ENCODE measurements at places on chromosomes 11 and 22.

GRCh38 chr22:19463491-19464469 lies 15.2 kb downstream of the UFD1 start:
- DNase-seq = no peak

GRCh38 chr11:94751786-94752185 lies 16.4 kb upstream of the AMOTL1 start:
- no peak for DNase-seq

- no peak for DNase-seq
Measured at GRCh38 chr11:125784678-125785077, 3.2 kb upstream of the PATE3 start.

- DNase-seq = peak; percentile 54
Measured at GRCh38 chr22:46798366-46799350, 36.2 kb downstream of the TBC1D22A start.

DNA sequence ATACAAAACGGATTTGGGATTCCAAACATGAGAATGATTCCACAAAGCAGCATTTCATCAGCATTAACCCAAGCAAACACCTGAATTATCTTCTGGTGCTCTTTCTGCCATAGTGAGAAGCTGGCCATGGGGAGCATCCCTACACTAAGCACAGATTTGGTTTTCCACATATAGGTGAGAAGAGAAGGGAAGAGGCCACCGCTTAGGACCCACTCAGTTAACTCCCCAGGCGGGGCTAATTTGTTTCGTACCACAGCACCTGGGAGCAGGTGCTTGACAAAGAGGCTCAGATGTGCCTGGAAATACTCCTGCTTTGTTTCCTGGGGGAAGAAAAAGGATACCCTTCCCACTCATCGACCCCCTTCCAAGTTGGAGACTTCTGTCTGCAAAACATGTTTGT lies 64.2 kb downstream of the RAB30 start:
- DNase-seq = no peak

- no peak for DNase-seq
Measured at GRCh38 chr11:64297699-64298358, 2.3 kb upstream of the CATSPERZ start.

DNA sequence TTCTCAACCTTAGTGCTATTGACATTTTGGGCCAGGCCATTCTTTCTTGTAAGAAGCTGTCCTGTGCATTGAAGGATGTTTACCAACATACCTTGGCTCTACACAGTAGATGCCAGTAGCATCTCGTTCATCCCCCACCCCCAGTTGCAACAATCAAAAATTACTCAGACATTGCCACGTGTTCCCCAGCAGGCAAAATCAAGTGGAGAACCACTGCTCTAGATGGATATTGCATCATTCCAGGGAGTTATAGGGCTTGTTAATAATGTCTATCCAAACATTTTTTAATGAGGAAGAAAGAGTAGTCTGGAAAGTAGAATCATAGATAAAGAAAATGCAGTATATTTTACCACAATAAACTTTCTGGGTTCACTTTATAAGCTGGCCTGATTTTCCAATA lies 64.1 kb downstream of the PRMT3 start:
- DNase-seq = no peak

DNA sequence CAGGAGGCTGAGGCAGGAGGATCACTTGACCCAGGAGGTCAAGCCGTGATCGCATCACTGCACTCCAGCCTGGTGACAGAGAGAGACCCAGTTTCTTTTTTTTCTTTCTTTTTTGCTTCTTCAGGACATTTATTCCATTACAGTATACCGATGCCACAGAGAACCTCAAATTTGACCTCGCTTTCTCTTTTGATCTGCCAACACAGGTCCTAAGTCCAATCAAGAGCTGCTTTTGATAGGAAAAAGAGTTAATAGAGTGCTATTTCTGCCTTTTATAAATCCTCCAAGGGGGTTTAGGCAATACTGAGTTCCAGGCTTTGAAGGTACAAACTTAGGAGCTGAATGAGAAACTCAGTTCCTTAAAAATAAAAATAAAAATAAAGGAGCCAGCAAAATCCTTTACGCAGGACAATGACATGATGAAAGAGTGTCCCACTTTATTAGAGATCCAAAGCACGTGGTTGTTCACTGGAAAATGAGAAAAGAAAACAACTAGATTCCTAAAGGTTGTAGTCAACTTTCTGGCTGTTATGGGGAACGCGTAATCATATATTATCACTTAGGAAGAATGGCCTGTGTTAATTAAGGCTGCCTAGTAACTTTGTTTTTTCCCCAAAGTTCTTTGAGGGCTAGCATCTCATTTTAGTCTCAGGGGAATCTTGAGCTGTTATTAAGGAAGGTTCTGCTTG lies 27.2 kb downstream of the FADD start:
- no peak for DNase-seq

DNA sequence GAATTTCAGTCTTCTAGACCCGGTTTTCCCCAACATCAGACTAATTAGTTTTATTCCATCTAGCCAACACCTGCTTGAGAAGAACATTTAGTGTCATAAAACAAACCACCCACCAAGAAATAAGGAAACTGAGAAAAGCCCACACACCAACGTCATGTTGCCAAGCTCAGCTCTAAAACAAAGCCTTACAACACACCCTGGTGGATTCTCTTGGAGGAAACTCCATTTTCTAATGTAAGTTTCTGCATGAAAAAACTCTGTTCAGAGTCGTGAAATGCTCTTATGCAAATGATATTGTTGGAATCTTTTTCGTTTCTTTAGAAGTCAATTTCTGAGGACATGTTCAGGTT lies 105.0 kb upstream of the RAG2 start:
- DNase-seq = no peak

DNA sequence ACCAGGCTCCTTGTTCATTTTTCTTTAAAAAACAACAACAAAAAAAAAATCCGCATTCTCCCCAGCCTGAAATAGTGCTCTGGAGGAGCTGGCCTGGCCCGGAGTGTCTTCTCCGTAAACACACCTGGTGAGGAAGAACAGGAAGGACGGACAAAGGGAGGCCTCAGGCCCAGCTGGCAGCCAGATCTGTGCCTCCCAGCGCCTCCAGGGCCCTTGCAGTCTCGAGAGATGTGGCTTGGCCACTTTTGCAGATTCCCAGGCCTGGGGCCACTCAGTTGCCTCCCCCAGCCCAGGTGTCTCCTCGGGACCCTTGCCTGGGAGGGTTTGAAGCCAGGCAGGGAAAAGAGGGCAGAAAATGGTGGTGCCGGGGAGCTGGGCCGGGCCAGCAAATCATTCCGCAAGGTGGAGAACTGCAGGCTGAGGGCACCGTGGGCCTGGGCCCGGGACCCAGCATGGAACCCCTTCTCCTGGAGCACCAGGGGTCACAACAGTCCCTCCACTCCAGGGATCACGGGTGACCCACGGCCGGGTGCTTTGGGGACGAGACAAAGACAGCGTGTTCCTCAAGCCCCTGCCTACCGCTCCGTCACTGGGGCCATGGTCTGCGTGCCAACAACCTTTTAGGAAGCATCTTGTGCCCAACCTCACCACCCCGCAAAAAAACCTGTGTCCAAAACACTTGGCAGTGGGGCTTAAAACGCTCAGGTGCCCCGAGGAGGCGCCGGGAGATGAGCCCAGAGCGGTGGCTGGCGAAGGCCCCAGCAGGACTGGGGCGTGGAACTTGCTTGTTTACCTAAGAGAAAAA lies 67.1 kb upstream of the WNT7B start:
- DNase-seq = no peak

DNA sequence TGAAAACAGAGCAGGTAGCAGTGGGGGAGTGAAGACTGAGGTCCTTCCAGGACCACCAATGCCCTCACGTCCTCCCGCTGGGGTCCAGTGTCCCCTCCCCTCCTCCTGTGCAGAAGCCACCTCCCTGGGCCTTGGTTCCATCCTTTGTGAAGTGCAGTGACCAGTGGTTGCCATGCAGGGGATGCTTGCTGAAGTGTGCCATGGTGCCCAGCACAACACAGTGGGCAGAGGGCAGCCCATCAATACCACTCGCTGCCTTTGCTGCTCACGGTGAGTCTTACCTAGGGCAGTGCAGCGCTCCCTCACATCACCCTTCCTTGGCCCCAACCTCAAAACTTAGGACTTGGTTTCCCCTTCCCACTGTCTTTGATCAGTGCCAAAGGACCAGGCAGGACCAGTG lies 12.9 kb downstream of the MYEOV start:
- no peak for DNase-seq

- no peak for DNase-seq
Measured at GRCh38 chr11:107898270-107898669, 30.0 kb upstream of the RAB39A start.

DNA sequence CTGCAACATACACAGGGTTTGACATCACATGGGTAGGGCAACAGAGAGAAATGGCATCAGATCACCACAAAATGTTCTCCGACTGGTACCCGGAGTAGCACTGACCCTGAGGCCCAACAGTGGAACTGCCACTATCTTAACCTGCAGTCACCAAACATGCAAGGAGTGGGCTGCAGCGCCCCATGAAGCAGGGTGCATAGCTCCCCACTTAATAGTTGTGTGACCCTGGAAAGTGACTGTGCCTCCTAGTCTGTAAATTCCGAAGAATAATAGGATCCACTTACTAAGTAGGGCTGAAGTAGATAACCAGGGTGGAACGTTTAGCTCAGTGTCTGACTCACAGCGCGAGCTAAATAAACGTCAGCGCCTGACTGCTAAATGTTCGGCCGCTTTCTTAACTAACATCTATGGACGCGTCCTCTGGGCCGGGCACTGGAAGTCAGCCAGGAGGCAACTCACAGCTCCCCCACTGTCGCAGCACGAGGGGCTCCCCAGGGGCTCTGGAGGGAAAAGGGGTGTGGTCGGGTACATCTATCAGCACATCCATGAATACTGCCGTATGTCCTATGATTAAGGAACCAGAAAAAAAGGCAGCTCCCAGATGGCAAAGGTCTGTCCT lies 777 bp downstream of the LTO1 start:
- no peak for DNase-seq

GRCh38 chr11:99275521-99275920 lies 254.8 kb downstream of the CNTN5 start:
- no peak for DNase-seq

GRCh38 chr22:22038178-22038880 lies 55.7 kb upstream of the TOP3B start:
- no peak for DNase-seq

- no peak for DNase-seq
Measured at GRCh38 chr11:34754171-34754823, 133.4 kb downstream of the EHF start.

DNA sequence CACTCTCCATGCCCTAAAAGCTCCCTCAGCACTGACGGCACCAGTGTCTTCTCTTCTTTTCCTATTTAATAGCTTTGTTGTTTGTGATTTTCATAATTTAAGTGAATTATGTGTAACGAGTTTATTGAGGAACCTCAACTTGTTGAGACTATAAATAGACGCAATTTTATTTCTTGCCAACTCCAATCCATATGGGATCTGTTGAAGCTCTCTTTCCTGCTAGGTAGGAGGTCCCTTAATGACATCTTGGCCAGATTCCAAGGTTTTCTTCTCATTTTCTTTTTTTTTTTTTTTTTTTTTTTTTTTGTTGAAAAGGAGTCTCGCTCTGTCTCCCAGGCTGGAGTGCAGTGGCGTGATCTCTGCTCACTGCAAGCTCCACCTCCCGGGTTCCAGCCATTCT lies 14.2 kb downstream of the RTL6 start:
- no peak for DNase-seq

DNA sequence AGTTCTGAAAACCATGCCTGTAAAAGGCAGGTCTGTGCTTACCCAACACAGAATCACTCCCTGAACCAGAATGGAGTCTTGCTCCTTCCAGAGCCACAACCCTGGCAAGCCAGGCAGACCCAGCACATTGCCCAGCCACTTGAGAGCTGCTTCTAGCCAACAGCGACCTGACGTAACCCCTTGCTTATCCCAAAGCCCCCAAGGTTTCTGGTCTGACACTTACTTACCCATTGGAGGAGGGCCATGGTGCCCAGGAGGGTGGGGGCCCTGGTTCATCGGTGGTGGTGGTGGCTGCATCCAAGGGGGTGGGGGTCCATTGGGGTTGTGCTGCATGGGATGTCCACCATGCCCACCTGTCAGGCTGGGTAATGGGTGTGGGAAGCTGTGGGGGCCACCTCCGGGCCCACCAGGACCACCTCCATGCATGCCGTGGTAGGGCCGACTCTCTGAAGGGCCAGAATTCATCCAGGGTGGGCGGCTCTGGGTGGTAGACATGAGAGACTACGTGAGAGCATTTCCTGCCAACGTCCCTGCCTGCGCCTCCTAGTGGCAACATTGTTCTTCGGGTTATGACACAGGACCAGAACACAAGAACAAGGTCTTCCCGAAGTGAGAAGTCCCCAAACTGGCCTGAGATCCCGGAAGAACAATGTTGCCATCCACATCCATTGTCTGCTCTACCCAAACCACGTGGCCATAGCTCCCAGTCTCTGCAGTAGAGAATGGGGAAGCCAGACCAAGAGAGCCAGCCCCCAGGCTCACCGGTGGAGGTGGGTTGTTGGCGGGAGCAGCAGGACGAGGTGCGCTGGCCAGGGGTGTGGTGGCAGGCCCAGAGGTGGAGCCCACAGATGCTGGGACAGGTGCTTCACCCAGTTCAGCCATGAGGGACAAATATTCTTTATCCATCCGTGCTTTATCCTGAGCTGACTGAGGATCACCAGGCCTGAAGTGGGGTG lies 7.8 kb upstream of the PYGM start:
- no peak for DNase-seq

DNA sequence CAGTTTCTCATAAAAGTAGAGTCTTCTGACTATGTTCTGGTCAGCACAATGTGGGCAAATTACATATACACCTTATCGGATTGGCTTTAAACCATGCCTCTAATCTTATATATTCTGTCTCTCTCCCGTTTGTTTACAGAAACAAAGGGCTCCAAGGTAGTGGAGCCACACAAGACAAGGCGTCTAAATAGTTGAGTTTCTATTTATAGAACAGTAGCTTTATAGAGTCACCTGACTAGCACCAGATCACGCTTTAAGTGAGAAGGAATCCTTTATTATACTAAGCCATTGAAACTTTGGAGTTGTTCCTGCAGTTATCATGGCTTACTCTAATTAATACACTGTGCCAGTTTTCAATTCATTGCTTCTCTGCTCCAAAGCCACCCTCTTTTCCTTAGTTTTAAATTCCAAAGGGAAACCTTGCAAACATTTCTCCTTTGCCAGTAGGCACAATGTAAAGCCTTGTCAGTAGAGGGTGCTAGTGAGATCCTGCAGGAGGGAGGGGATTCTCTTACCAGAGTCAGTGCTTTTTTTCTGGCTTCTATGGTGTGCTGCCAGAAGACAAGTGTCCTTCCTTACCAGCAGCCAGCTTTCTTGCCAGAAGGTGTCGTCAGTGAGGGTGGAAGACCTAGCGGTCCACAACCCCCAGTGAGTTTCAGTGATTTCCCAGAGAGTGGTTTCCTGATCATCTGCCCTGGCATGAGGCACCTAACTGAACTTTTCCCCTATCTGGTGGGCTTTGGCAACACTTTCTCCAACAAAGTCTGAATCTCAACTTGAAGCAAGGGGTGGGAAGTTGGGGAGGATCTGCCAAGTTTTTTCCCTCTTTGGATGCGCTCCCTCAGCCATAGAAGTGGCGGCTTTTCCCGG lies 71.7 kb downstream of the RAB38 start:
- no peak for DNase-seq

DNA sequence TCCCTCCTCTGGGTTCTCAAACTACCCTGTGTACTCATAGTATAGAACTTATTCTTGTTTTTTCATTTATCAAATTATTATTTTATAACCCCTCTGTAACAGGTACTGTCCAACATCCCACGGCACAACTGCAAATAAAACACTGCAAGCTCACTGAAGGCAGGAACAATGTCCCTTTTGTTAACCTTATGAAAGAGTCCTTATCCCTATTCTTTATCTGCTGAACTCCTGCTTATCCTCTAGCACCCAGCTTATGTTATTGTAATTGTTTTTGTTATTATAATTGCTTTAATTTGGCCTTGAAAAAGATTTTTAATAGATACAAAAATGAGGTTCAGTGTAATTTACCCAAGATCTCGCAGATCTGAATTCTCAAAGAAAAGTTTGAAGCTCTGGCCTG lies 130.4 kb downstream of the MSANTD4 start:
- DNase-seq = no peak

GRCh38 chr11:60834742-60835533 lies 7.0 kb upstream of the CCDC86 start:
- DNase-seq = no peak

Measured in stimulated activated CD4-positive, alpha-beta T cell treated with anti-CD3 and anti-CD28 coated beads, Interleukin-1b, Interleukin-23, amount 100 ng/mL, for 1 hour (primary cell).